Activated CD8-positive, alpha-beta memory T cell treated with anti-CD3 and anti-CD28 coated beads for 24 hours (primary cell): ENCODE measurements at places on chromosomes 7 and 10.

DNA sequence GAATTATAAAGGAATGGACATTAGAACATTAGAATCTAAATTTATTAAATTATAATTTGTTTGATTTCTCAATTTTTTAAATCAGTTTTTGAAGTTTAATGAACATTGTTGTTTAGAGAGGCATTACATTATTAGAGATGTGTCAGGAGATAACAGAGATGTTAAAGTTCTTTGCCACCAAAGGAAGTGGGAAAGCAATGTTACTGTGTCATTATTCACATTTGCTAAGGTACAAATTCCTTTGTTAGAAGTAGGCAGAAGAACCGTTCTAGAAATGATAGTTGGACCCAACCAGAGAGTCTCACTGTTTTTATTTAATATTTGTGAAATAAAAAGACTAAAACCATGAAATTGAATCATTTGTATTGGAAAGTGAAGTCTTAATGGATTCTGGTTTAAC is 92.9 kb downstream of the MDFIC start:
- no peak for DNase-seq

DNA sequence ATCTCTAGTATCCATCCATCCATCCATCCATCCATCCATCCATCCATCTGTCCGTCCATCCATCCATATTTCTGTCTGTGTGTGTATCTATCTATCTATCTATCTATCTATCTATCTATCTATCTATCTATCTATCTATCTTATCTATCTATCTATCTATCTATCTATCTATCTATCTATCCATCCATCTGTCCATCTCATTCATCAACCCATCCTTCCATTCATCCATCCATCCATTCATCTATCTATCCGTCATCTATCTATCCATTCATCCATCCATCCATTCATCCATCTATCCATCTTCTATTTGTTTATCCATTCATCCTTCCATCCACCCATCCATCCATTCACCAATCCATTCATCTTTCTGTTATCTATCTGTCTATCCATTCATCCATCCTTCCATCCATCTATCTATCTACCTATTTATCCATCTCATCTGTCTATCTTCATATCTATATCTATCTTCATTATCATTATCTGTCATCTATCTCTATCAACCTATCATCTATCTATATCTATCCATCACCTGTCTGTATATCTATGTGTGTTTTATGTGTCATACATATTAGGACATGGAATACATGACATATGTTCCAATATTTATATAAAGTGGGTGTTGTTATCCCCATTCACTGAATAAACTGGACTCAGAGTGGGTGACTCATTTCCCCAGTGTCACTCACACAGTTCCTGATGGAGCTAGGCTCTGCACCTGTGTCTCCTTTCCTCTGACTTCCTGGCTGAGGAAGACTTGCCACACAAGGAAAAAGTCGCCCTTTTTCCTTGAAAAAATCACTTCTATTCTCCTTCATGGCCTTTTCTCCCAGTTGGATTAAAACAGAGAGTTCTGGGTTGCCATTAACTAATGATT is 200.1 kb downstream of the CCDC3 start:
- no peak for DNase-seq

DNA sequence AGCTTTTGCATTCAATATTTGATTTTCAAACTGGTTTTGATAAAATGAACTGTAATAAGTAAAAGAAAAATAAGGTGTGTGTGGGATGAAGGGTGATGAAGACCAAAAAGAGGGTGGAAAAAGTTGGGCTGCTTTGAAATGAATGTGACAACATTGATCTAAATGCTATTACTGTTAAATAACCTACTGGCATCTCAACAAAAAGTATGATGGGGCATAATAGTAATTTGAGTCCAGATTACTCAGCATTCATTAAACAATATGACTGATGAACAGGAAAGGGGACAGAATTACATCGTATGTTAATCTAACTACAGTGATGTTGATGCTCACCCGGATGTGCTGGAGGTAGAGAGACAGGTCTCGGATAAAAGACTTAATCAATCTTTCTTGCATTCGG is 112.2 kb downstream of the ABCC2 start:
- no peak for DNase-seq

GRCh38 chr10:102919246-102919959 is 1.3 kb downstream of the CNNM2 start:
- no peak for DNase-seq

DNA sequence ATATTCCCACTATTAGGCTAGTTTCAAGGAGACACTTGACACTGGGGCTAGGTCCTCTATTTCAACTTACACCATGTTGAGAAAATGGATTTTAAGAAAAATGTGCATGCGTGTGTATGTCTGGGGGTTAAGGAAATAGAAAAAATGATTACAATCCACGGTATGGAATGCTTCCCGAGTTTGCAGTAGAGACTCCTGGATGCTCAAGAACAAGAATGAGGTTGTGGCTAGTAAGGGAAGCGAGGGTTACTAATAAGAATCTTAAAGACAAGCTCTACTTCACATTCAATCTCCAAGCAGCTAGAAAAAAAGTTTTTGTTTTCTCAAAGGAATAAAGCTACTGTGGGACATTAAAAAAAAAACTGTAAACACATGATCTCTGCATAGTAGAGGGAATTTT is 54.7 kb downstream of the ANK3 start:
- no peak for DNase-seq

DNA sequence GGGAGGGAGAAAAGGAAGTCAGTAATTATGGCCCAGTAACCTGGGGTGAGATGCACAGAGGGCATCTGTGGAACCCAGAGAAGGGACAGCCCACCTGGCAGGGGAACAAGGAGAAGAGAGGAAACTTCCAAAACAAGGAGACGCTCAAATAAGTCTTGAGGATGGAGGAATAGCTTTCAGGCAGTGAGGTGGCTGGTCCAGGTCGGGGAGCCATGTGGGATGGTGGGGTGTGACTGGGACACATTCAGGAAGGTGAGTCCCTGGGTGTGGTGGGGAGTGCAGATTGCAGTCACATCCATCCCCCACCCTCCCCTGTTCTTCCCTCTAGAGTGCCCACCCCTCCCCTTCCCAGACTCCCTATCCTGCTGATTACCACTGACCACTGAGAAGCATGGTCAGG is 175.4 kb downstream of the GRID1 start:
- DNase-seq, result no peak

- DNase-seq, result no peak
Measured at GRCh38 chr7:34064519-34065158, 159.3 kb downstream of the BMPER start.

DNA sequence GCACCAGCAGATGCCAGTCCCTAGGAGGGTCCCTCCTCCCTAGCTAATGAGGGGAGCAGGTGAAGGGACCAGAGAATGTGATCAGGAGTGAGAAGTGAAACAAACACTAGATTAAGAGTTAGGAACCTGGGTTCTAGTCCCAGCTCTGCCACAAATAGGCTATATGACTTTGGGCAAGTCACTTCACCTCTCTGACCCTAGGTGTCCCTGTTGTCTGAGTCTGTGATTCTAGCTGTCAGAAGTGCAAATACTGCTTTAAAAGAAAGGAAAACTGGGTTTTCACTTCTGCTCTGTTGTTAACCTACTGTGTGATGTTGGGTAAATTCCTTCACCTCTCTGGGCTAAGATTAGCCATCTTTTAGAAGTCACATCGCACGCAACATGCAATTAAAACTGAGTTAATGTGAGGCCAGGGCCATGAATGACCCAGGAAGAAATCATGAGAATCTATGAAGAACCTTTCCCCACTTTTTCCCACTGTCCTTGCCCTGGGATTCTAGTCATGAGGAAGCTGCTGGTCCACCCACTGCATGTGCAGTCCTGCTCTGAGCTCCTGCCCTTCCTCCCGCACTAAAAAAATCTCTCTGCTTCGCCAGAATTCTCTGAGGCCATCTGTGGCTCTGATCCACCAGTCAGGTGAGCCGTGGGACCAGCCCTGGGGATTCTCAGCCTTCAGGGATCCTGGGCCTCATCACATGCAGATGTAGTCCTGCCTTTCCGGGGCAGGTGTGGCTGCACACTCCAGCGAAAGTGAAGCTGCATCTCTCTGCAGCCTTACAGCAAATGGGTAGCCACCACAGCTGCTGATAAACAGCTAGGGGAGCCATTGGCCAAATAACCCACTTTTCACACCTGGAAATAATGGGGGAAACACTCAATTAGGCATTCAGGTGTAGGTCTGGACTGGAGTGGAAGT is 181.7 kb downstream of the PLXNA4 start:
- no peak for DNase-seq

GRCh38 chr10:67259319-67259929 is 333.6 kb downstream of the LRRTM3 start:
- no peak for DNase-seq

DNA sequence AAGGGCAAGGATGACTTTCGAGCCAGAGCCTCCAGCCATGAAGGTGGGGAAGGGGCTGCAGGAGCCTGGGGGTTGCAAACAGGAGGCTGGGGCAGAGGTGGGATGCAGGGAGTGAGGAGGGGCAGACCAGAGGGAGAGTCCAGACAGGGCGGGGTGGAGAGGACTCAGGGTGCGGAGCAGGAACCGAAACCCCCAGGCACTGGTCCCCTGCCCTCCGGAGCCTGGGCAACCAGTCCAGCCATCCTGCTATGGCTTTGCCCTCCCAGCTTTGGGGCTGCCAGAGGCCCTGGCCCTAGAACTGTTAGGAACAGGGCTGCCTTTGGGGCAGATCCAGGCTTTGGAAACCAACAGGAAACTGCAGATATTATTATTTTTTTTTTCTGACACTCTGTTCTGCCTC is 24.2 kb downstream of the GHRHR start:
- no peak for DNase-seq

DNA sequence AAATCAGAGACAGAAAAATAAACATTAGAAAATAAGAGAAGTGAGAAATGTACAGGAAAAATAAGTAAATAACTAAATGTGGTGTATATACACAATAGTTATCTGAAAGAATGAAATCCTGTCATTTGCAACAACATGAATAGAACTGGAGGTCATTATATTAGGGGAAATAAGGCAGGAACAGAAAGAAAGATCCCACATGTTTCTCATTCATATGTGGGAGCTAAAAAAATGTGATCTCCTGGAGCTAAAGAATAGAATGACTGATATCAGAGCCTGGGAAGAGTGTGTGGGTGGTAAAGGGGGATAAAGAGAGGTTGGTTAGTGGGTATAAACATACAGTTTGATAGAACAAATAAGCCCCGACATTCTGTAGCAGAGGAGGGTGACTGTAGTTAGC is 27.3 kb downstream of the PLXDC2 start:
- DNase-seq, result no peak

DNA sequence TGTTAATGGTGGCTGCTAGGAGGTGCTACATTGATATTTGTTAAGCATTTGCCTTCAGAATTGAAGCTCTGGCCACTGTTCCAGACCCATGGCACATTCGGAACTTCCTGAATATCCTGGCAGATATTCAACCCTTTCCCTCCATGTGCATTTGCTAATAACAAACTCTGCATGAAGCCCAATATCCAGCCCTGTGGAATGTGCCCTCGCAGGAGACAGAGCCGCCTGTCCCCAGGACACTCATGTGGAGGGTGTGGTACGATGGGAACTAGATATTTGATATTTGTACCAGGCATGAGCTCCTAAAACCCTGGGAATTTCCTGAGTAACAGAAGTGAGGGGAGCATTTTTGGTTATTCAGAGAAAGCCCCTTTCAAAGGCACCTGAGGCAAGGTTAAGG is 21.6 kb upstream of the ARHGAP22 start:
- DNase-seq, result no peak

- no peak for DNase-seq
Measured at GRCh38 chr10:103789771-103790201, 65.6 kb downstream of the SH3PXD2A start.

DNA sequence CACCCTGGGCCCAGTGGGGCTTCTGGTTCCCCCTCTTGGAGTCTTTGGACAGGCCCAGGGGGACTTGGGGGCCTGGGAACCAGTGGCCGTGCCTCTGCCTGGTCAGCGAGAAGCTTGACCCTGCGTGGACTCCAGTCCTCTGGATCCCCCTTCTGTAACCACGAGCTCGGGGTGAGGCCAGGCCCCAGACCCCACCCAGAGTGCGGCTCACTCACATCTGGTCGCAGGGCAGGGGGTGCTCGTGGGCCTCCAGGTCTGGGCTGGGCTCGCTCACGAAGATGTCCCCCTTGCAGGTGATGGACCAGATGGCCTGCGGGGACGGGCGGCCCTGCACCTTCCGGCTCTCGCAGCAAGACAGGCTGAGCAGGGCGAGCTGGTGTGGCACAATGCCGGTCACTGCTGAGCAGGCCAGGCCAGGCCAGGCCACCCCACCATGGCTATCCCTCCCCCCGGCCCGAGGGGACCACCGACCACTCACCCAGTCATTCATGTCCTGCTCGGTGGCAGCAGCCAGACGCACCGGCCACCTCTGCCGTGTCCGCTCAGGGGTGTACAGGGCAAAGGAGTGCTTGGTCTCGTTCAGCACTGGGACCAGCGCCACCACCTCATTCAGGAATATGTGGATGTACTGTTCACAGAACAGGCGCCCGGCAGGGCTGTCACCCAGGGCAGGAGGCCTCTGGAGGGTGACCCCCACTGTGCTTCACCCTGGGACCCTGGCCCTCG is 19.7 kb downstream of the BHLHA15 start:
- DNase-seq, result no peak

DNA sequence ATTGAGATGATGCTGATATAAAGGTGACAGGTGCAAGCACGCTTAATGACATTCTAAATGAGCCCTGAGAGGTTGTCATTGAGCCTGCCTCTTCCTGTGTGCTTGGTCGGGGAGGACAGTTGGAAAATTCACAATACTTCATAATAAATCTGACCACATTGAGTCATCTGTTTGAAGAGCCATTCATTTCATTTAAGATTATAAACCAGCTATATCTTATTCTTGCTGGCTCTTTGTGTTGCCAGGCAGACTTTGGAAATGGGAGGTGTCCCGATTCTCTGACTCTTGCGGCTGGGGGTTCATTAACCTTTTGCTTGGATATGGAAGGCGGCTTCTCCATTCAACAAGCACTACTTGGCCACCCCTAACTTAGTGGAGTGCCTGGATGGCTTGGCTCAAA is 198.2 kb downstream of the FANK1 start:
- no peak for DNase-seq
